ENCODE measurements at places on chromosomes 13 and 19.

DNA sequence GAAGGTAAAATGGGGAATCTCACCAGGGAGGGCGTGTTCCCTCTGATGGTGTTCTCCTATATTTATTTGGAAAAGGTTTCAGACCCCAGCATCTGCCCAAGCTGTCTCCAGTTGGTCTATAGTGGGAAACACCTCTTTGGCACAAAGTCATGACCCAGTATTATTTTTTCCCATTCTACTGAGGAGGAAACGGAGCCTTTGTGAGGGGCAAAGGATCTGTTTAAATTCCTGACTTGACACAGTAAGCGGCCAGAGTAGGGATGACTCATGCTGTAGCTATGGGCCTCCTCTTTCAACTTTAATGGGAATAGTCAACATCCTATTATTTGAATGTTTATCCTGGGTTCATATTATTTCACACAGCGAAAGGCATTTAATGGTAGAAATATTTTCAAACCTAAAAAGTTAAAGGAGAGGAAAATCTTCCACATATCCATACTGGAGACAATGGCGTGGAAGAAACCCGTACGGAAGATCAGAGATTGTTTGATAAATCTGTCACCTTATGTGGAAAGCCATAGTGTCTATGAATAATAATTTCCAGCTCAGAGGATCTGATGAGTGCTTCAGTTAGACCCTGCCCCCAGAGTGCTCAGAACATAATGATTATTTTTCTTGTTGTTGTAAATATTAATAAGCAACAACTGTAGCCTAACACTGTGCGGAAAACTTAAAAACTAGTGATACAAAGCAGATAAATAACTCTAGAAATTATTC, 126.0 kb downstream of the FOXO1 start:
- no peak for DNase-seq

- no peak for DNase-seq
Observed at GRCh38 chr19:13868663-13869062, 8.3 kb upstream of the NANOS3 start.

GRCh38 chr19:39296055-39296645, at the start of gene IFNL1:
Gene IFNL1, plus strand, starts transcription at chr19:39296407. Its CDS starts 15 bp downstream, at chr19:39296422.
- no peak for DNase-seq

DNA sequence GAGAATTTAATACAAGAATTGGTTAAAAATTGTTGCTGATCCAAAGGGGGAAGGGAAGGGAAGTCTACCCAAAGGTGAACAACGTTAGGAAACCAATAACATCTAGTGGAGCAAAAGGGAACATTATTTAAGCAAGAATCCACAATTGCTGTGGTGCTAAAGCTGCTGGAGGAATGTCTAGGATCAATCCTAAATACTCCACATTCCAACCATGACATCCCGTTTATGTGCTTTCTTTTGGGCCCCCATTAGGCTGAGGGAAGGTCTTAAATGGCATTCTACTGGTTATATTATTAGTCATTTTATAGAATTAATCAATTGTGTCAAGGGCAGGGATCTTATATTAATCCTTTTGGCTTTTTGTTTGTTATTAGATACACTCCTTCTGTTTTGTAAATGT, 39.9 kb upstream of the VWA8 start:
- no peak for DNase-seq

- no peak for DNase-seq
Observed at GRCh38 chr13:50585674-50586413, 257.6 kb downstream of the DLEU7 start.

DNA sequence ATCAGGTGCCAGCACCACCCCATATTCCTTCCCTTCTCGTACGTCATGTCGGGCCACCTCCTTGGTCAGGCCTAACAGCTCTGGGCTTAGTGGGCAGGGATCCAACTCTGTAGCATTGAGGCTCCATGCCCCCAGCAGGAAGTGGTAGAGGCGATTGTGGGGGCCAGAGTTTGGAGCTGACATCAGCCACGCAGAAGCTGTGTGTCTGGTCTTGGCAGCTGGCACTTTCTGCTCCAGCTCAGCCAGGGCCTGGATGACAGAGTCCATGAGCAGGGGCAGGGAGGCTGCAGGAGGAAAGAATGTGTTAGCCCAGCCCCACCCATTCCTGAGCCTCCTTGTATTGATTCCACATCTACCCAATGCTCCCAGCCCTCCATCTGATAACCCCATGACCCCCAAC, 3.0 kb downstream of the PGLYRP2 start:
- DNase-seq: no peak
